ENCODE measurements at places on chromosomes 12 and 14.

- DNase-seq = no peak
Observed at GRCh38 chr12:62575036-62575435, 108.4 kb downstream of the MON2 start.

- DNase-seq = no peak
Observed at GRCh38 chr12:32120419-32120818, 13.8 kb downstream of the BICD1 start.

DNA sequence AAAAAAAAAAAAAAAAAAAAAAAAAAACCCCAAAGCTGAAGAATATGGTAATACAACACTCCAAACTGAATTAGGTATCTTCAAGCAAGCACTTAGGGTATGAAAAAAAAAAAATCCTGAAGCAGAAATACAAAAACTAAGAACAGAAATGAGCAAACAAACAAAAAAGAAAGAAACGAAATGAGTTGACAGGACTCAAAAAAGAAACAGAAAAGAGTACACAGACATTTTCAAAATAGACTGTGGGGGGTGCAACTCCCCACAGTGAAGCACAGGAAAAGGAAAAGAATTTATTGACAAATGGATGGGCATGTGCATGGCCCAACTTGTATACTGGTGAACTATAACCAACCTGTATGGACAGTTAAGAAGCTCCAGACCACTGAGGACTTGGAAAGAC is 24.6 kb downstream of the RPS6KA5 start:
- no peak for DNase-seq

- DNase-seq = peak; percentile 1
Observed at GRCh38 chr12:94100211-94100627, 48.2 kb upstream of the PLXNC1 start.

GRCh38 chr12:3641428-3642018 is 111.4 kb downstream of the CRACR2A start:
- DNase-seq = no peak

- DNase-seq = no peak
Observed at GRCh38 chr14:74324931-74325361, 22.2 kb upstream of the ABCD4 start.

- no peak for DNase-seq
Observed at GRCh38 chr12:48793696-48794095, 4.8 kb upstream of the ADCY6 start.

- DNase-seq = no peak
Observed at GRCh38 chr12:38669530-38669929, 235.9 kb downstream of the CPNE8 start.

DNA sequence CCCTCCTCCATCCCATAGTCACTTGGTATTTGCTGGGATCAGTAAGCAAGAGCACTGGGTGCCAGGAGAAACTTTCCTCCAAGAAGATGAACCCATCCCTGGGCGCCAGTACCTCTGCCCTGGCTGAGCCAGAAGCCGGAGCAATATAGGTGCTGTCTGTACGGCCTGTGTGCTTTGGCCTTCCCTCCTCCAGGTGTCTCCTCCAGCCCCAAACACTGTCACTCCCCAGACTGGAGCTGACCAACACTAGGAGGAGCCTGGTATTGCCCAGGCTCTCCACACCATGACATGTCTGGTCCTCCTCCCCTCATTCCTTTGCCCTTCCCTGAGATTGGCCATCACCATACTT is 4.9 kb downstream of the GSTZ1 start:
- DNase-seq = no peak

- no peak for DNase-seq
Observed at GRCh38 chr12:89472508-89472907, 52.1 kb downstream of the GALNT4 start.

DNA sequence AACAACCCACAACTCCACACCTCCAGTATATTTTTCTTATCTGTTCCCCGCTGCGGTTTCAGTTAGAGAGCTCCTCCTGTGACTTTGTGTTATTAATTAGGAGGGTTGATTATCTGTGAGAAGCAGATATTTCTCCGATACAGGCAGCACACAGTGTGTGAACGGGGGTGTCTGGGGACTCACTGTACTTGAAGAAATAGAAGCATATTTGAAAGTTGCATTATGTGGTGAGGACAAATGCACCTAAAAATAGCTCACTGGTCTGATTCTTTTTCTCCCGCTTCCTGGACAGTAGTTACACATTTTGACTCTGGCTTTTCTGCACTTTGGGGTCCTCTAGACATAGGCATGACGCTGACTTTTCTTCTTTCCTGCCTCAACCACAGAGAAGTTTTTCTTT is 277.7 kb downstream of the VRK1 start:
- no peak for DNase-seq

GRCh38 chr12:53600490-53601295 is 25.5 kb downstream of the ATF7 start:
- no peak for DNase-seq

- DNase-seq = peak; percentile 50
Observed at GRCh38 chr12:68613209-68613904, 2.7 kb downstream of the RAP1B start.

GRCh38 chr12:98743362-98743953 is 98.4 kb downstream of the APAF1 start:
- DNase-seq = no peak

GRCh38 chr12:116880817-116881324 is 370 bp downstream of the HRK start:
- DNase-seq = no peak

- DNase-seq = no peak
Observed at GRCh38 chr14:75610834-75611233, 32.4 kb downstream of the FLVCR2 start.

DNA sequence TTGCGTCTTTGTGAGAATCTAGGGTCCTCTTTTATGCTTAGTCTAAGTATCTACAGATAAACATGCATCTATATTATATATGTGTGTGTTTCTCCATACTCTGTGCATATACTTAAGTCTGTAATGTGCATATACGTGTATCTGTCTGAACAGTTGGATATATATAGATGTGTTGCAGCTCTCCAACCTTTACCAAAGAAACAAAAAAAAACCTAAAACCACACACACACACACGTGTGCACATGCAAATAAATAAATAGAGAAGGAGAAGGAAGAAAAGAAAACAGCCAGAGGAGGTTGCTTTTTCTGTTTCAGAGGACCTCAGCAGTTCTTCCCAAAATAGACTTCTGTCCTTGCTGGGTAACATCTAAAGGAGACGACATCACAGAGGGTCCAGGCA is 244.9 kb downstream of the CACNA1C start:
- no peak for DNase-seq

GRCh38 chr12:64780132-64780530 is 20.9 kb upstream of the GNS start:
- DNase-seq = no peak

DNA sequence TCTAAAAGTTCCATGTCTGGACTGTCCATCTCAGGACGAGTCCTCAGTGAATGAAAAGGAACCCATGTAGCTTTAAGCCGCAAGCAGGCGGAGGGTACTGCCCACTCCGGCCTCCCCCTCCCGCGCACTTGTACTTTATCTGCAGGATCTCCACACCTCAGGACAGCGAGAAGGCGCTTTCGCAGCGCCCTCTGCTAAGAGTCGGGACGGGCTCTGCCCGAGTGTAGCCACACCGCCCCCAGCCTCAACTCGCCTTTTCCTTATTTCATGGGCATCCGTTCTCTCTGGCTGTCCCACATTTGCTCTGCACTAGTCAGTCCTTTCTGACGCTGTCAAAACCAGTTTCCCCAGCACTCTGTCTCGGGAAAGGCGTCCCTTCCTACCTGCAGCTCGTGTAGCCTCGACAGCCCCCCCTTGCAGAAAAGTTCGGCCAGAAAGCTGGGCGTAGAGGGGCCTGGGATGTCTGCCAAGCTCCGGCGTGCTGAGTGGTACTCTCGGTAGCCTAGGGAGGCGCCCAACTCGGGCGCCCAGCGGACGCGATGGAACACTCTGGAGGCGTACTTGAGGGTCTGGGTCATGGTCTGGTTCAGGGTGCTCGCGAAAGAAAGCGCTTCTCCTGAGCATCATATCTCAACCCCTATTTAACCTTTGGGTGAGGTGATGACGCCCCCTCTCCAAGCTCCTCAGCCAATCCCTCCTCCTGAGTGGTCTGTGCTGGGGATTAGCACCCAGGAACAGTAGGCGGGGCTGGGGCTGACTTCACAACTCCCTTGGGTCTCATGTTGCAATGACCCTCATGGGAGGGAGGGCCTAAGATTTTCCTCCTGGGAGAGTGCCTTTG is at the start of gene CYP27B1:
TSS of gene CYP27B1 (minus strand) at position 615 of the 841 bp plus-strand sequence. CDS start at position 578, 37 bp downstream.
- DNase-seq = no peak

GRCh38 chr12:5748027-5748426 is 197.0 kb downstream of the ANO2 start:
- no peak for DNase-seq

- no peak for DNase-seq
Observed at GRCh38 chr14:99134516-99135046, 137.4 kb downstream of the BCL11B start.

DNA sequence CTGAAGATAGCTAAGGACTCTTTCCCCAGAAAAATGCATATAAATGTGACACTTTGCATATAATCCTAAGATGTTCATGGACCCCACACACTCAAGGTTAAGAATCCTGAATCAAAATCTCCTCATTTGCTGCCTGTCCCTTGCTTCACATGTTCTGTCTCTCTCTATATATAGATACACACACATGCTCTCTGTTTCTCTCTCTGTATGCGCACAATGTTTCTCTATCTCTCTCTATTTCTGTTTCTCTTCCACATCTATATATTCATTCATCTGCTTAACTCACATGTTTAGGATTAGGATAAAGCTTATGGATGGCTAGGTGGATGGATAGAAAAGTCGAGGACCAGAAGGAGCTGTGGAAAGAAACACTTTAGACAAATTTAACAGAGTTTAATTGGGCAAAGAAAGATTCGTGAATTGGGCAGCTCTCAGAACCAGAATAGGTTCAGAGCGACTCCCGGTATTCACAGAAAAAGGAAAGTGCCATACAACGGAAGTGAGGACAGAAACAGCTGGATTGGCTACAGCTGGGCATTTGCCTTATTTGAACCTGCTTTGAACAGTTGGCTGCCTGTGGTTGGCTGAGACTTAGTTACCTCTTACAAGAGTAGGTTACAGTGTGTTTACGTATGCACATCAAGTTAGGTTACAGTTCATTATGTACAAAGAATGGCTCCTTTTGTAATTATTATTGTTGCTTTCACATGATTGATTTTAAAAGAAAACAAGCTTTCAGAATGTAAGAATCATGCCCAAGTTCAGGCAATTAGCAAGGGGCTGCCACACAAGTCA is 57.6 kb downstream of the EMP1 start:
- no peak for DNase-seq

DNA sequence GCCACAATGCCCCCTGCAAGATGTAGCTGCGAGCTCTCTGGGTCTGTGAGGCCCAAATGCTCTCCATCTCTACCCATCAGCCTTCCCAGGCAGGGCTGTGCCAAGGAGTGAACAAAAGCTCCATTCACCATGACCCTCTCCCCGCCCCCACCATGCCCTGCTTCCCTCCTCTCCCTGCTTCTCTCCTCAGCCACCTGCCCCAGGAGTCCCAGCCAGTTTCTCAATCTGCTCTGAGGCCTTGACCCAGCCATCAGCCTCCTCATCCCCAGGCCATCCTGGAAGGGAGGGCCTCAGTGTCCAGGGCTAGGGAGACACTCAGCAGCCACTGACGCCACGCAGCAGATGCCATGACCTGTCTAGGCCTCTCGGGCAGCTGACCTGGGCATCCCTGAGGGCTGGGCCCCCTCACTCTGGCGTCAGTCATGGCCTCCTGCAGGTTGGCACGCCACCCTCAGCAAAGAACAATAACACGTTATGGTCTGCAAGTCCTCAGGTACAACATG is 8.5 kb upstream of the KRT5 start:
- no peak for DNase-seq

DNA sequence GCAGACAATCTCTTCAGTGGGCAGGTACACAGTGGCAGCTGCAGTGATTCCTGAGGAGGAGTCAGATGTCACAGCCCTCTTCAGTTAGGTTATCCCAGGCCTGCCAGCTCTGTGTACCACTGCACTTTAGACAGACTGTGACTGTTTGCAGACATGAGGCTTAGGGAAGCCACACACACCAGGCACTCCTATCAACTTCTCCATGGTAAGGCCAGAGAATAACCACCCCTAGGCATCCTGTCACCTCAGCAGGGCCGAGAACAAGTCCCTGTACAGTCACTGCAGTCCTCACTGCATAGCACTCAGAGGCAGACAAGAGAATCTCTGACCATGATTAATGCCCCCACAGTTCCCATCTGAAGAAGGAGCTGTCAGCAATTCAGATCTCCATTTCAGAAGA is 296.5 kb downstream of the GALC start:
- no peak for DNase-seq

DNA sequence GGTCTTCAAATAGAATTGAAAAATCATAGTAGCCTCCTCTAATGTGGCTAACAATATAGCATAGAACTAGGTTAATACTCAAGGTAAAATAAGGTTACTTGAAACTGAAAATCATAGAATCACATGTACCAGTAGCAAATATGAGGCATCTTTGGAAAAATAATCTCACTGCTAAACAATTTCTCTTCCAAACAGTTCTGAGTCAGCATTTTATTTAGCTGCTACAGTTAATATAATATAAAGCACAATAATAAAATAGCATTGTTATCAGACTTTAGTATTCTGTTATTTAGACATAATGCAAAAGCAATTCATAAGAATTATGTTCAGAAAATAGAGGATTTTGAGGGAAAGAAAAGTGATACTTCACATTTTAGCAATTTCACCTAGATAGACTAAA is 35.0 kb downstream of the ERO1A start:
- DNase-seq = no peak

Data from stimulated activated naive CD4-positive, alpha-beta T cell (primary cell).